NCI-H2081 treated with DMSO at 0.1 percent for 48 hours (cell line): ENCODE measurements at places on chromosomes 12 and 14.

- no peak for DNase-seq
Measured at GRCh38 chr12:132211816-132212215, 67.6 kb downstream of the NOC4L start.

- no peak for DNase-seq
Measured at GRCh38 chr12:51951843-51952722, 584 bp downstream of the ACVR1B start.

- DNase-seq, result no peak
Measured at GRCh38 chr12:124387528-124387911, 92.6 kb downstream of the RFLNA start.

DNA sequence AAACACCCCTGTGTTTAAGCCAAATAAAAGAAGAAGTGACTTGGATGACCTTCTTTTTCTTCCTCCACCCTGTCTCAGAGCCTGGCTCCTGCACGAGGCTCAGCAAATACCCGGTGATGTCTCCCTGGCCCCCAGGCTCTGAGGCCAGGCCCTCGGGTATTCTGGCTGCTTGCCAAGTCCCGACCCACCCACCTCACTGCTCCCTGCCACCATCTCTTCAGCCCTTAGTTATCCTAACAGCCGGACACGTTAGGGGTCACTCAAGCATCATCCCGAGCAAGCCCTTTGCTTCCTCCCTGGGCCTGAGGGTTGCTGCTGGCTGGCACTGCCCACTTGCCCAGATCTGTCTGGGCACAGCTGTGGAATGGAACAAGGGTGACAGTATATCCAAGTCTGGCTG, 7.2 kb downstream of the RPS6KL1 start:
- no peak for DNase-seq

- DNase-seq, result no peak
Measured at GRCh38 chr14:23636317-23637211, at the start of gene DHRS2. Gene DHRS2 (plus strand): TSS chr14:23636364. CDS start chr14:23638865, 2,501 bp downstream.

- DNase-seq, result no peak
Measured at GRCh38 chr12:67942724-67943123, 46.5 kb upstream of the IFNG-AS1 start.

DNA sequence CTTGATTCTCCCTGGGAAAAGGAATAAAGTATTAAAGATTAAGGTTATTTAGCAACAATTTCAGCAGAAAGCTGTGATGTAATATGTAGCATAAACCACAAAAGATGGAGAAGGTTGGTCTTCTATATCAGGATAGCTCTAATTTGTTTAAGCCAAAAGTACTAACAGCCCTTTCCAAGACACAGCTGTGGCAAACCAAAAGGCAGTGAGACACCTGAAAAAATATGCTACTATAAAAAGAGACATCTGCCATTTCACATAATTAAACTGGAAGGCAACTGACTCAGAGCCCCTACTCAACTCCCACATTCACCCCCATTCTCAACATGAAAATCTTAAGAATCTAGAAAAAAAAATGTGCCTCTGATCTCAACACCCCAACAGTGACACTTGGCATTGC, 390.2 kb upstream of the PRICKLE1 start:
- no peak for DNase-seq

GRCh38 chr12:38386205-38386985, 69.8 kb downstream of the ALG10B start:
- no peak for DNase-seq

GRCh38 chr14:93946541-93947090, 19.5 kb downstream of the FAM181A start:
- DNase-seq, result no peak

- no peak for DNase-seq
Measured at GRCh38 chr12:25264862-25265261, 14.1 kb upstream of the KRAS start.

GRCh38 chr14:20578325-20578724, 9.5 kb downstream of the RNASE11 start:
- DNase-seq, result no peak

- DNase-seq, result no peak
Measured at GRCh38 chr14:68357777-68358176, 435.1 kb downstream of the ZFP36L1 start.

DNA sequence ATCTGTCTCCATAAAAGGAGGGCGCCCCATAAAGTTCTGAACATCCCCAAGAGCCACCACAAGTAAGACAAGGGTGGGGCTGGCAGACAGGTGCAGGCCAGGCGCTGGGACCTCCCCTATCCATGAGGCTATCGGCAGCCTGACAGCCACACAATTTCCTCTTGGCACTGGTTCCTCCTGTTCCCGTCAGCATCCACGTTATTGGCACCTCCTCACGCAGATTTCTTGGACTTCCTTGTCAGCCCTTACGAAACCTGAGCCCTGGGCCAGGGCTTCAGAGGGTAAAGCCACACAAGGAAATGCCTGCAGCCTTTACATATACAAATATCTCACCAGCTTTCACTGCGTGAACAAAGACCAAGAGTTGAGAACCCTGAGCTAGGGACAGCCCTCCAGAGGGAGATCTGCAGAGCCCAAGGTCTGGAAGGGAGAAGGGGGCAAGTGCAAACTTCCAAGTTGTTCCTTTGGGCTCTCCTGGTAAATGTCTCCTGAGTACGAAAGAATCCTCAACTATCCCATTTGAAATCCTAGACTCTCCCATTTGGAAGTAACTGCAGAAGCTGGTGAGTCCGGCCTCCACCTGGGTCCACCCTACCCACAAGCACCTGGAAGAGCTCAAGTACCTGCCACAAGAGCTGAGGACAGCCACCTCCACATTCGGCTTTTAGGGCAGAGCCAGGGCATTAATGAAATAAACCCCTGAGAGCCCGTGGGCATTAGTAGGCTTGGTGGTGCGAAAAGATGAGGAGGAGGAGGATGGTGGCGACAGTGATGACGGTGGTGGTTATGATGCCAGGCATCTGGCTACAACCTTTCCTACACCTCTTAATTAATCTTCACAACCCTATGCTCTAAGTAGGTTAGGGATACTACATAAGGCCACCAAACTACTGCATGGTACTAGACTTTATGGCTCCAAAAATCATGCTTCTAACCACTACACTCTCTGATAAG, 5.5 kb upstream of the TC2N start:
- DNase-seq, result no peak

DNA sequence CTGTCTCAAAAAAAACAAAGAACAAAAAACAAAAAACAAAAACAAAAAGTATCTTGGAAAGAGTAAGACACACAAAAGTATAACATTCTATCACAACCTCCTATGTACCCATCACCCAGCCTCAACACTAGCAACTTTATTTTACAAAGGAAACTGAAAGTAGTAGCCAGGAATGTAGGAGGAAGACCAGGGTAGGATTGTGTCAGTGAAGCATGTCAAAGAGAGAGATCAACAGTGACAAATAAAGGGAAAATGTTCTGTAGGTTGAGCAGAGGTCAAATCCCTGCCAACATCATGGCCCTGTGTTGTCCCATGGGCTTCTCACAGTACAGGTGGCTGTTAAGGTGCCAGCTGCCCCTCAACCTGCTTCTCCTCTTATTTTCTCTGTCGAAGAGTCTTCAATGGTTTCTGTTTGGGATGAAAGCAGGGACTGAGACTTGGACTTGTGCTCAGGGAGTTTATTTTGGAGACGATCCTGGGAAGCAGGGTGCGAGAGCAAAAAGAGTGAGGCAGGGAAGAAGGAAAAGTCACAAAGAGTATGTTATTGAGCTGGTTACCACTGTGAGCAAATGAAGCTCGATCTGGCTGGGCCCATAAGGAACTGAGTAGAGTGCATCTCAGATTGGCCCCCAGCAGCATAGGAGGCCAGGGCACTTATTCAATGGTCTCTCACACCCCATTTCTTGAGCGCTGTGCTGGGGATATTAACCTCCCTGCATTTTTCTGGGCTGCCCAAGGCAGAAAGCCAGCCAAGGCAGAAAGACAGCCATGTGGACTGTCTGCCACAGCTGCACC, 29.4 kb upstream of the CTDSP2 start:
- DNase-seq, result no peak

DNA sequence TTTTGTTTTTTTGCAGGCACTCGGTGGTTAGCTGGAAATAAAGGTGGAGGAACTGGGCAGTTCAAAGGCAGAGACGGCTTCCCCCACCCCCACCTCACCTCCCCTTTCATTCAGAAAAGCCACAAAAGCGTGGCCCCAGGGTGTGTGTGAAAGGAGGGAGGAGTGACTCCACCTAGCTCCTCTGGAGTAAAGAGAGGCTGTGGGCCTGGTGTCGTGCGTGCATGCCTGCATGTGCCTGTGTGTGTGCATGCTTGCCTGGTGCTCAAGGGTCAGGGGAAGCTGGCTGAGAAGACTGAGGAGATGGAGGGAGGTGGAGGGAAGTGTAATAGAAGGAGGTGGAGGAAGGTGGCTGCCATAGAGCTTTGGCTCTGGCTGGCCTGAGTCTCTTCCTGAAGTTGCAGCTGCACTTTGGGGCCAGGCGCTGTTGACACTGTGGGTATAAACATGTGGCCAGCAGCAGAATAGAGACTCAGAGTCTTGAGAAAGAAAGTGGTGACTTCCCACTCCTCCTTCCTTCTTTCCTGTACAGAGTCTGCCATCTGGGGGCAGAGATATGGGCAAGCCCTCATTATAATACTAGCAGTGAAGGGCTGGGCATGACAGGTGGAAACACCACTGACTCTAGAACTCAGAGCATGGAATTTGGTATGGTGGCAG, 36.9 kb upstream of the SINHCAF start:
- DNase-seq, result no peak
